Suprapubic skin (tissue), 4 donors: ENCODE measurements at places on chromosomes 3 and 15. TPM values are rescaled to one million over a fixed set of nuclear protein-coding genes. Genes with fewer than 3 reads are reported as not detected.

DNA sequence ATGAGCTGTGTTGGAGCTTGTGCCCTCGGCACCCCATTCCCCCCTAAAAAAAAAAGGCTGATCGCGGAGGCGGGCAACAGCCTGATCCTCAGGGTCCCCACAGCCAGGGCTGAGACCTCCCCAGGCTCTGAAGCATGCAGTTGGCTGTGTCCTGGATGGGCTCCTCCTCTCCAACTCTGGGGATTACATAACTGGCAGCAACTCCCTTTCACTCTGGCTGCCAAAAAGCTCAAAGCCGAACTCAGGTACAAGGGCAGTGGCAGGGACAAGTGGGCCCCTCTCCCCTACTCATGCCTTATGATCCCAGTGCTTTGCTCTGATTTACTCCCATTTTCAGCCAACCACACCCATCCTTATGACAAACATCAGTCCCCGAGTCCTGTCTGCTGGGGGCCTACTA is 18.3 kb downstream of the TPRA1 start:
- no peak for DNase-seq

GRCh38 chr3:190807719-190808375 is 54.6 kb downstream of the GMNC start:
- no peak for DNase-seq

GRCh38 chr3:12187448-12188327 is 29.0 kb upstream of the TIMP4 start:
- DNase-seq = no peak

- DNase-seq = no peak
These were observed 7.0 kb upstream of the DMXL2 start for GRCh38 chr15:51629612-51630011.

GRCh38 chr15:87033056-87033455 is 953.4 kb downstream of the AGBL1 start:
- no peak for DNase-seq

- DNase-seq = no peak
These were observed 155.2 kb upstream of the UBE2E1 start for GRCh38 chr3:23650371-23651140.

DNA sequence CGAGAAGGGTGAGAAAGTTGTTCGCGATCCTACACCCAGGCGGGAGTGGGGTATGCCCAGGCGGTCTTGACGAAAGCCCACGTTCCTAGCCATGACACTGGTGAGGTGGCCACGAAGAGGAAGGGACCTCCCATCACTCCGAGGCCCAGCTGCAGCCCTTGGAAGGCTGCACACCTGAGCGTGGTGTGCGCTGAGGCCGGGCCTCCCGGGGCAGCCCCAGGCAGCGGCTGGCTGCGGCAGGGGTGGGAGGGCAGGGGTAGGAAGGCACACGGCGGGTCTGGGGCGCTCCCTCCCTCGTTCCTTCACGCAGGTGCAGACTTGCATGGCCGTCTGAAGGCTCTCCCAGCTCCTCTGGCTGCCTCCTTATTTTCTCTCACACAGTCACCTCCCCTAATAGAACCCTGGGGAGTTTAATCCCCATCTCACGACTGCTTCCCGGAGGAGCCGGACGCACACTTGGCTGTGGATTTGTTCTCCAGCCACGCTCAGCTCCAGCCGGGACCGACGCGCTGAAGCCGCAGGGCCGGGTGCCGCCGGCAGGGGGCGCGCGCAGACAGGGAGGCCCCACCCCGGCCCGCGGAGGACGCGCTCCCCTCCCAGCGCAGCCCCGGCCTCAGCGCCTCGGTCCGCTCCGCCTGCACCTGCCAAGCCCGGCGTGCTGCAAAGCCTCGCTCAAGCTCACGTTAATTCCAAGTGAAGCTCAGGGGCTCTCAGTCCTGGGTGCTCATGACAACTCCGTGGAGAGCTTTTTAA is 37.8 kb upstream of the MUC4 start:
- DNase-seq = no peak

GRCh38 chr3:31707286-31707685 is 174.6 kb downstream of the STT3B start:
- no peak for DNase-seq

GRCh38 chr3:40073310-40074007 is 236.0 kb upstream of the EIF1B start:
- DNase-seq = no peak

DNA sequence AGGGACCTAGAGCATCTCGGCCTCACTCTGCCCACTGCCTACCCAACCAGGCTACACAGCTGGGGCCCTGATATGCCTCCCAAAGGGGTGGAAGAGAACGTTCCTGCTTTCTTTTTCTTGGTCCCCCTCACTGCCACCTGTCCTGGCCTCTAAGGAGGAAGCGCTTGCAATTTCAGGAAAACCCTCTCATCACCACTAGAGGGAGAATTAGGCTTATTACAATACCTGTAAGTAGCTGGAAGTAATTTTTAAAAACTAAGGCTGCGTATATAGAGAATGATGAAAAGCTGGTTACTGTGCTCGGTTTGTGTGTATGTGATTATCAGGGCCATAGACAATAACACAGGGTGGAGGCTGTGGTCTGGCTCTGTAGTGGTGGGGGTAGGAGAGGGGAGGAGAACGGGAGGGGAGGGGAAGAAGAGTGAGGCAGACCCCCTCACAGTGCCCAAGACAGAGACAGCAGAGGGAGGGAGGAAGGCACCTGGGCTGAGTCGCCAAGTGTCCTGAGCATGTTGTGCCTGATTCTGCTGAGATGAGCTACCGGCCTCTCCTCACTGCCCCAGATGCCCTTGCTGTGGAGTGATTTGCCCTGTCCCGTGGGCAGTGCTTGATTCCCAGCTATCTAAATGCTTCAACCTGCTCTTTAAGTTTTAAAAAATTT is 3.3 kb downstream of the GABRG3 start:
- DNase-seq = no peak

DNA sequence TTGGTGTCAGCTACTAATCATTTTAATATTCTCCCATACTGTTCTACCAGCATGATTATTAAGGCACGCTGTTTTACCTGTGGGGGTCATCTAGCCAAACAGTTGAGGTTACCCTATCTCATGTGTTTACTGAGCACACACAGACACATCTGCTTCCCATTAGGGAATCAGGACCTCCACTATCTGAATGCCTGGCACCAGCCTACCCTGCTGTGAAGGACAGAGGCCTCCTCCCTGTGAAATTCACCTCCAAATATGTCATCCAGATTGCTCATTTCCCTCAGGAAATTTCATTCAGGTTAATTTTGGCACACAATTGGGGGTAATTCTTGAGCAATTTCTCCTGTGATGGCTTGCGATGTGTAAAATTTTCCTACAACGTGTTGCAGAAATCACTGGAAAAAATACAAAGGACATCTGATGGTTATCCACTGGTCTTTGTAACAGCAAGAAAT is 155.6 kb upstream of the NR2E3 start:
- DNase-seq = no peak

DNA sequence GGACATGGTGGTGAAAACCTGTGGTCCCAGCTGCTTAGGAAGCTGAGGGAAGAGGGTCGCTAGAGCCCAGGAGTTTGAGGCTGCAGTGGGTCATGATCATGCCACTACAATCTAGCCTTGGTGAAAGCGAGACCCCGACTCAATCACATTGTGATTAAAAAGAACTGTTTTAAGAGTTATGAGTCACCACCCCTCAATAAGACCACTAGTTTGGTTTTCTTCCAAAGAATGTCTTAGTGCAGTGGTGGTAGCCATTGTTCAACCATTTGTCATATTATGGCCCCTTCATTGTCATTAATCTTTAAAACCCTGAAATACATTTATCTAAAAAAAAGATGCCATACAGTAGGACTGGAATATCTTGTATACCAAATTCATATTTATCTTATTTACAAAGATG is 48.8 kb downstream of the BLM start:
- no peak for DNase-seq

DNA sequence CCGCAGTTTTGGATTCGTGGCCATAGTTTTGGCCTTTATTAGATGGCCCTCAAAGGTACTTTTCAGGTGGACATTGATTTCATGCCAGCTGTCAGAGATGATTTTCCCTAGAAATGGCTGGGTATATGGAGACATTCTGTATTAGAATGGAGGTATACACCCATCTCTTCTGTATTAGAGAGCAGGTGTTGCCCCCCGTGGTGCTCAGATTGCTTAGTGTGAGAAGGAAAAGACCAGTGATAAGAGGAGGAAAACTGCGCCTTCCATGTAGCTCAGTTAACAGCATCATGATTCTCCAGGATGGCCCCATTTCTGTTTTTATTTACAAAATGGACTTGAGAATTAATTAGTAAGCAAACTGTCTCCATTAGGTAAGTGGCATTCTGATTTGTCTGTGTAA is 145.9 kb downstream of the IGF1R start:
- no peak for DNase-seq

DNA sequence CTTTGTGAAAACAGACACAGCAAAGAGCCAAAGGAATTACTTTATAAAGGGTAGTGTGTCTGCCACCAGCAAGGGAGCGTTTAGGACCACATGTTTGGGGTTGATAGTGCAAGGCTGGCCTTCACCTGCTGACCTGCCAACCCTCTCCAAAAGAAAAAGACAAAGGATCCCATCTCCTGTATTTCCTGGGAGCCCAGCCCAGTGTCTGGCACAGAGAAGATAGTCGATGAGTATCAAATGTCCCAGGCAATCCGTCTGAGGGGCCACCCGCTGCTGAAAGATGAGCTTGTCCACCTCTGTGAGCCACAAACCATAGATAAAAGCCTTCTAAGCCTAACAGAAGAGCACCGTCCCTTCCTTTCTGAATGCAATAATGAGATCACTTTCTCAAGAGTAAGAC is 154.8 kb upstream of the CTNNB1 start:
- no peak for DNase-seq

GRCh38 chr3:70980646-70981170 is 602.8 kb downstream of the FOXP1 start:
- DNase-seq = no peak

GRCh38 chr15:81880833-81881232 is 165.0 kb downstream of the MEX3B start:
- DNase-seq = no peak

GRCh38 chr15:98321896-98322295 is 326.4 kb upstream of the IGF1R start:
- DNase-seq = no peak

DNA sequence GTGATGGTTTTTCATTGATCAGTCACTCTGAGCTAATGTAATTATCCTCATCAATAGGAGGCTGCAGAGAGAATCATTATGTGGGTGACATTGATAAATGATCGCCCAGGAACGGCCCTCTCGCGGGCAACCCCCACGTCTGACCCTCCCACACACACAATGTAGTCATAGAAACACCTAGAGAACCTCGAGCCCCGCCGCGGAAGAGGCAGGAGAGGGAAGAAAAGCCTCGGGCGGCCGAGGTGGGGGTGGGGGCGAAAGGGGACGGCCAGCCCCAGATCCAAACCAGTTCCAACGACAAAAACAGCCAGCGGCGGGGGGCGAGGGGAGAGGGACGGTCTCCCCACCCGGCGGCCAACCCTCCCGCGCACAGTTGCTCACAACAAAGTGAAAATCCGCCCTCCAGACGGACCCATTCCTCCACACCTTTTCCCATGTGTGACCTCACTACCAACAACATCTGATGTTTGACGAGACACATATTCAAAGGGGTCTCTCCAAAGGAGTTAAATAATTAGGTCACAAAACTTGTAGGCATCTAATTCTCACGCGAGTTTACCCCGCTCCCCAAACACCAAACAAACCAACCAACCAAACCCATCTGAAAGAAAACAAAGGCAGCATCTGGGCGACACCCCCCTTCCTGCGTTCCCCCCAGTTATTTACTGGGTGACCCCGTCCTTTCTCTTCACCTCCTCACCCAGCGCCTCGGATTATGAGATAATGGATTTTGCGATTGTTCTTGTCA is 213.0 kb downstream of the MEIS2 start:
- no peak for DNase-seq

- DNase-seq = no peak
These were observed 66.3 kb downstream of the STRIT1 start for GRCh38 chr3:155227141-155227540.

DNA sequence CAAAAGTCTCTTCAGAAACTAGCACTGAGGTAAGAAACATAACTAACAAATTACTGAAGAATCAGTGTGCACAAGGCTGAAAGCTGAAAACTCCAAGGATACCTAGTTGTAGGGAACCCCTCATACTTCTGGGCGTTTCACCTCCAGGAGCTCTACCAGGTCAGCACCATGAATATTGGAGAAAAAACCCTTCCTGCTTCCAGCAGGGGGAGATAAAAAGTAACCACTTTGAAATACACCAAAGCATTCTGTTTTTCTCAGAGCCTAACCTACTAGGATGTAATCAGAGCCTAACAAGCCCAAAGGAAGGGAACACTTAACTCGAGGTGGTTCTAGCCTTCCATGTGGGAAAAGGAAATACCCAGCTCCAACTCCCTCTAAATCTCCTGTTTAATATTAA is 175.8 kb upstream of the MME start:
- no peak for DNase-seq

DNA sequence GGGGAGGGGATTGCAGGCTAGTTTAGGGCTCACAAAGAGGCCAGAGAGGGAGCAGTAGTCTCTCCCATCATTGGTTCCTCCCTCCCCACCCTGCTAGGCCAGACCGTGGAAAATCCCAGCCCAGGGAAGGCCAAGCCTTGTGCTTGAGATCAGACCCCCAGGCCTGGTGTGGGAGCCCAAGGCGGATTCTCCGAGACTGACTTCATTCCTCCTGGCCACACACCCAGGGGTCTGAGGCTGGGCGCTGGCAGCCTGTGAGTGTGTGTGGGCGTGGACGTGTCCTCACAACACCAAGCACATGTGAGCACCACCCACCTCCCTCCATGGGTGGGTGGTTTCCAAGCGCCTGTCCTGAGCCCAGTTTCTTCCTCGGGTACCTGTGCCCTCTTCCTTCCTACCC is 4.1 kb downstream of the LOXL1 start:
- no peak for DNase-seq

DNA sequence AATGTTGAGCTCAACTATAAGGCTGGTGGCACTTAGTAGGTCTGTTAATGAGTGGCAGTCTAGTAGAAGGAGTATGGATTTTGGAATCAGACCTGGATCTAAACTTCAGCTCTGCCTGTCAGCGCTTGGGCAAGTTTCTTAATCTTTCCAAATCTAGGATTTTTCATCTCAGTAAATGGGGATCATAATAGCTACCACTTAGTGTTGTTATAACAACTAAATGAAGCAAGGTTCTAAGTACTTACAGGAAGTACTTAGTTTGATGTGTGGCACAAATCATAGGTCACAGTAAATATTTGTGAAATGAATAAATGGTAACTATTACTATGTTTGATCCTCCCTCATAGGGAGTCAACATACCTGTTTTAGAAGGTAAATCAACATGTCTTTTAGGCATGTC is 31.4 kb downstream of the SLC49A4 start:
- DNase-seq = no peak

DNA sequence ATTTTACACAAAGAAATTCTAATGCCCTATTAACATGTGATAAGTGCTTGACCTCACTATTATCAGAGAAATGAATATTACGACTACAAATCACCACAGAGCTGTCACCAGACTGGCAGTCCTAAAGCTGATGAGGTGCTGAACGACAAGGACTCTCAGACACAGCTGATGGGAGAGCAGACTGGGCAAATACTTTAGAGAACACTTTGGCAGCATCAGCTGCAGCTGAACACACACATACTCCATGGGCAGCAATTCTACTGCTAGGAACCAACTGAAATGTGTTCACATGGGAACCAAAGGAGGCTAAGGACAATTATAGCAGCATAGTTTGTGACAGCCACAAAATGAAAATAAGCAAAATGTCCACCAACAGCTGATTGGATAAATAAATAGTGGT is 45.5 kb downstream of the SUSD5 start:
- DNase-seq = no peak

The CPLX3 gene
- total RNA-seq = not detected

The RPL39L gene
- 10.8 TPM for total RNA-seq

The ARNT2 gene
- total RNA-seq = 2.4 TPM

The SPESP1 gene
- total RNA-seq = 4.1 TPM

The CCK gene
- not detected for total RNA-seq

The SLC9C1 gene
- not detected for total RNA-seq

The FGD5 gene
- 4.1 TPM for total RNA-seq

The PFKFB4 gene
- total RNA-seq = 3.6 TPM
